ENCODE measurements at places on chromosomes 2 and 18. TPM values are rescaled to one million over a fixed set of nuclear protein-coding genes. Genes with fewer than 3 reads are reported as not detected.

GRCh38 chr18:77654302-77654701 lies 404.7 kb downstream of the GALR1 start:
- no peaks in the 10 kb centered on the region for H3K4me1 ChIP-seq
- H3K36me3 ChIP-seq, result no peaks in the 10 kb centered on the region
- H3K27ac ChIP-seq, result no peak overlapping the region
- no peak for DNase-seq
- H3K27me3 ChIP-seq, result no peaks in the 10 kb centered on the region

GRCh38 chr2:230155359-230155758 lies 64.4 kb downstream of the SP110 start:
- H3K27me3 ChIP-seq, result no peaks in the 10 kb centered on the region
- H3K27ac ChIP-seq, result no peak overlapping the region

DNA sequence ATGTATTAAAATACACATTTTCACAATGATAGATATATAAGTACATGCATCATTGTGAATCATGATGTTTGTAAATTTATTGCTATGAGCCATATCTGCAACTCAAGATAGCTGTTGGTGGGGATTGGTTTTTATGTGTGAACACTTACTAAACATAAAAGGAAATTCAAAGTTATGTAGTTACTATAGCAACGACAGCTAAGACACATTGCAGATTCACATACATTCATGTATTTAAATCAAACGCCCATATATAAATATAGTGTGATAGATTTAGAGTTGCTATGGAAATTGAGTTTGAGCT lies 65.6 kb downstream of the MAPRE2 start:
- no peak overlapping the region for H3K27ac ChIP-seq
- H3K4me1 ChIP-seq, result no peaks in the 10 kb centered on the region
- no peak overlapping the region for H3K4me3 ChIP-seq

DNA sequence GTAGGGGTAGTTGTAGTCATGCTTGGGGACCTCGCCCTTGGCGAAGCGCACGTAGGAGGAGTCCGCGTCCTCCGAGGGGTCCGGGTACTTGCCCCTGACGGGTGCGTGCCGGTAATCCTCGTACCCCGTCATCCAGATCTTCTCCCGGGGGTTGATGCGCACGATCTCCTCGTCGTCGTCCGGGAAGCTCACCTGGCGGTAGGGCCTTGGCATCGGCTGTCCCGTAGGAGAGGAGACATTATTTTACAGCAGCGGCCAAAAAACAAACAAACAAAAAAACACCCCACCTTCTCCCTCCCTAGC lies 86.3 kb downstream of the ACTR2 start:
- no peaks in the 10 kb centered on the region for H3K4me1 ChIP-seq
- H3K36me3 ChIP-seq, result peaks cover 11% of the 10 kb centered on the region
- H3K27ac ChIP-seq, result no peak overlapping the region

DNA sequence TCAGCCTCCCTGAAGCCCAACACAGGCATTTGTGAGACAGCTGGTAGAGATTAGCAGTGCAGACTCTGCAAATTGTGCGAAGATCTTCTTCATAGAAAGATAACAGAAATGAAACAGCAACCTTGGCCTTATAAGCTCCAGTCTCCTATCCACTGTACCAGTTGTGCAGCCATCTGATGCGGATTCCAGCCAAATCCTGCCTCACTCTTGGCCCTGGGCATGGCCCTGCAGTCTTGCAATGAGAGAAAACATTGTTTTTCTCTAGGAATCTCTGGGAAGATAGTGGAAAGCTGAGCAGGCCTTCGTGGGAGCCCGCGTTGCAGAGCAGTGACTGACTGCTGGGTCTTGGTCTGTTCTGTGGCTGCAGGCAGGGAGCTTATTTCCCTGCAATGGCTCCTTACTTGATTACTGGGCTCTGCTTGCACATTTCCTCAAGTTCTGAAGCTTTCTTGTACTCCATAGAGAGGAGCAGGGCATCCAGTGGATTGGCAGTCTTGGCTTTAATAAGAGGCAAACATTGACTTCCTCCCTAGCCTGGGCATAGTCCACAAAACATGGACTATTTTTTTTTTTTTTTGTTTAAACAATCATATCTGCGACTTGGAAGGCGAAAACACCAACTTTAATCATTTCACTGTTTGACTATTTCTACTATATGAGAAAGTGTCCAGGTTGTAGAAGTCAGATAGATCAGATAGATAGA lies 193.0 kb downstream of the ACTR3 start:
- no peaks in the 10 kb centered on the region for H3K36me3 ChIP-seq
- H3K4me1 ChIP-seq, result no peaks in the 10 kb centered on the region
- H3K4me3 ChIP-seq, result no peak overlapping the region

DNA sequence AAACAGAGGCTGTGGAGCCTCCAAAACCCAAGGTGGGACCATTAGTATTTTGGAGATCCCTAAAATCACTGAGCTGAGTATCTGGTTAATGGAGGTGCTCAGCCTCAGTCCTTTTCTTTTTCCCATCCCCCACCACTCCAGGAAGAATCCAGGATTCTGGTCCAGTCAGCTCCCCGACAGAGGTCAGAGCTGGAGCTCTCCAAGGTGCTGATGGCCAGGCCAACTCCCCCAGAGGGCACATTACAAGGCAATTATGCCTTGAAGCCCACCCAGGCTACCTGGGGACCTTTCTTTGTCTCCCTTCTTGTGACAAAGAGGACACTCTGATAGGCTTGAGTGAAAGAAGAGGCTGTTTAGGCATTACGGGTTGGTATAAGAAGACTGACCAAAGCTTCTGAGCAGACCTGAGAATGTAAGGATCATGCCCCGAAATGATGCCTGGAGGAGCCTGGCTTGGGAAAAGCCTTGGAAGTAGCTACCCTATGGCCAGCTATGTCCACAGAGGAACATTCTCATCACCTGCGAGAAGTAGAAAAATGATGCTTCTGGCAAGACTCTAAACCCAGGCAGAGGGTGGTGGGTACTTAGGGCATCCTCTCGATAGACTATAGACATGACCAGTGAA lies 102.5 kb upstream of the LDAH start:
- H3K4me3 ChIP-seq, result no peak overlapping the region
- no peak for DNase-seq
- peaks cover 74% of the 10 kb centered on the region for H3K27me3 ChIP-seq
- H3K27ac ChIP-seq, result no peak overlapping the region
- H3K36me3 ChIP-seq, result no peaks in the 10 kb centered on the region
- no peaks in the 10 kb centered on the region for H3K4me1 ChIP-seq

- H3K27ac ChIP-seq, result no peak overlapping the region
- H3K36me3 ChIP-seq, result no peaks in the 10 kb centered on the region
- no peaks in the 10 kb centered on the region for H3K27me3 ChIP-seq
- DNase-seq, result no peak
These were observed 36.6 kb upstream of the CRACDL start for GRCh38 chr2:98972582-98973167.

- H3K27me3 ChIP-seq, result no peaks in the 10 kb centered on the region
- no peak overlapping the region for H3K4me3 ChIP-seq
- no peaks in the 10 kb centered on the region for H3K4me1 ChIP-seq
- no peaks in the 10 kb centered on the region for H3K36me3 ChIP-seq
- no peak overlapping the region for H3K27ac ChIP-seq
These were observed 12.3 kb upstream of the SNTG2 start for GRCh38 chr2:938181-939005.

DNA sequence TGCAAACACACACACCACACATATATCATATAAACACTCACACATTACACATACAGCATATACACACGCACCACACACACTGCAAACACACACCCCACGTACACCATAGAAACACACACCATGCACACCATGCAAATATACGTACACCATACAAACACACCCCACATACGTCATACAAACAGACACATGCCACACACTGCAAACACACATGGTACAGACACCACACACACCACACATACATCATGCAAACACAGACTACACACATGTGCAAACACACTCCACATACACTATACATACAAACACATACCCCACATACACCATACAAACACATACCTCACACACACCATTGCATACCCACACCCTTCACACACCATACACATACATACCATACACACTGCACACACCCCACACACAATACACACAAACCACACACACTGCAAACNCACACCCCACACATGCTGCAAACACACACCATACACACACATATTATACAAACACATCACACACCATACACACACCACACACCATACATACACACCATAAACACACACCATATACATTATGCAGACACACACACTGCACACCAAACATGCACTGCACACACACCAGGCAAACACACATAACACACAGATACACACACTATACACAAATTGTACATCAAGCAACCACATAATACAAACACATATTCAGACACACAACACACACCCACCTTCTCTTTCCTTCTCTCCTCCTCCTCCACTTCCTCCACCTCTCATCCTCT lies 120.4 kb downstream of the SEPTIN10 start:
- H3K4me1 ChIP-seq, result no peaks in the 10 kb centered on the region

GRCh38 chr2:210635257-210635656 lies 78.9 kb downstream of the CPS1 start:
- no peaks in the 10 kb centered on the region for H3K4me1 ChIP-seq
- H3K27ac ChIP-seq, result peak overlapping the region; percentile 15
- no peak for DNase-seq
- H3K4me3 ChIP-seq, result no peak overlapping the region

DNA sequence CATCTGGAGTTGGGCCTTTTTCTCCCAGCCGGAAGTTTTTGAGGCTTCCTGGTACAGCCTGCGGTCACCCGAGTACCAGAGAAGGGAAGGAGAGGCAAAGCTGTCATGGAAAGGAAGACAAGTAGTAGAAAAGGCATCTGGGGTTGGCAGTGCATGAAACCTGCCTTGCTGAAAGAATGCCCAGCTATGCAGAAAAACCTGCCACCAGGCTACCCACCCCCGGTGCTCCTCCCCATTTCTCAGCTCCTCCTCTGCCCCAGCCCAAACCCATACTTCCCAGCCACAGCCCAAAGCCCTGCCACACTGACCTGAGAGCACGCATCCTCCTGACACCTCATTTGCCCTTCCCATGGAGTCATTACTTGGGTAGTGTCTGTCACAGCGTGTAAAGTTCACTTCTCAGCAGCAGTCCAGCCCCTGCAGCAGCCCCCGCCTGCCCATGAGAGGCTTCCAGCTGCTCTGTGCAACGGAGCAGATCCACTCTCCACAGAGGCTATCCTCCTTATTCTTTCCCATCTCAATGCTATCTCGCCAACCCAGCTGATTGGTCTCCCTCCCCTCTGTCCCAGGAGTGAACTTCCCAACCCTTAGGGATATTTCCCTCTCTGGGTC lies 40.4 kb upstream of the MAL start:
- H3K27me3 ChIP-seq, result peaks cover 65% of the 10 kb centered on the region
- H3K4me1 ChIP-seq, result no peaks in the 10 kb centered on the region
- H3K27ac ChIP-seq, result no peak overlapping the region
- H3K4me3 ChIP-seq, result no peak overlapping the region

DNA sequence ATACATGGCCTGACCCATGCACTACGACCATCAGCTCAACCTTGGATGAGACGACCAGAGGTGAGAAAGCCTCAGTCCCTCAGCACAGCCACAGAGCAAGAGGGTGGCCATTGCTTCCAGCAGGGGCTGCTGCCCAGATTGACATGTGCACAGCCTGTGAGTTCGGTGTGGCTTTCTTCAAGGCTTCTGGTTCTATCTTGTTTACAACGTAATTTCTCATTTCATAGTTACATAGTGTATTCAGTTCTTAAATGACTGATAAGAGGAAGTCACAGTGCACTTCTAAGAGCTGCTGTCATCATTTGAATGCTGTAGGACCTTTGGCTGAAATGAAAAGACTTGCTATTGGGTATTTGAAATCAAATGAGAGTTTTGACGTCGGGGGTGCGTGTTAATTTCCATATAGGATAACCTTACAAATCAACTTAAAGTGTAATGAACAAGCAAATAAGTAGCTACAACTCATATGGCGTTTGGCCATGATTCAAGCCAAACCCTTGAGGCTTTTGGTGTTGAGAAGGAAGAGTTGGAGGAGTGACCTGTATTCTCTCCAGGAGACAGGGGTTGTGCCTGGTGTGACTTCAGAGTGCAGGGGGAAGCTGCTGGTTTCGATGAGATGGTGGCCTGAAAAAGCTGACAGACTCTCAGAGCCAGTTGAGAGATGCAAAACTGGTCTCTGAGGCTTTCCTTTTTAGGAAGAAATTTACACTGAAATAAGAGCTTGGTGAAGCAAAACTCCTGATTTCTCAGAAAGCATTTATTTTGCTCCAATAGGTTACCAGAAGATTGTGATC lies 51.0 kb downstream of the TSHZ1 start:
- no peaks in the 10 kb centered on the region for H3K27me3 ChIP-seq
- DNase-seq, result no peak
- H3K4me1 ChIP-seq, result no peaks in the 10 kb centered on the region
- H3K4me3 ChIP-seq, result no peak overlapping the region
- H3K27ac ChIP-seq, result no peak overlapping the region

- no peaks in the 10 kb centered on the region for H3K27me3 ChIP-seq
- peaks cover 24% of the 10 kb centered on the region for H3K4me1 ChIP-seq
- peak overlapping the region; percentile 69 for H3K4me3 ChIP-seq
- H3K27ac ChIP-seq, result peak overlapping the region; percentile 74
These were observed 24.9 kb downstream of the TET3 start for GRCh38 chr2:74009577-74009976.

- no peak for DNase-seq
- H3K4me1 ChIP-seq, result peaks cover 37% of the 10 kb centered on the region
- H3K4me3 ChIP-seq, result no peak overlapping the region
- no peak overlapping the region for H3K27ac ChIP-seq
These were observed 134.4 kb downstream of the HDAC4 start for GRCh38 chr2:239266434-239266766.

GRCh38 chr2:101518578-101519492 lies 43.9 kb upstream of the RFX8 start:
- H3K4me3 ChIP-seq, result peak overlapping the region; percentile 35
- peak overlapping the region; percentile 89 for H3K27ac ChIP-seq
- H3K27me3 ChIP-seq, result no peaks in the 10 kb centered on the region
- peaks cover 5% of the 10 kb centered on the region for H3K36me3 ChIP-seq

GRCh38 chr2:226772389-226773179 lies 27.0 kb downstream of the IRS1 start:
- no peak overlapping the region for H3K4me3 ChIP-seq
- H3K27me3 ChIP-seq, result no peaks in the 10 kb centered on the region
- H3K36me3 ChIP-seq, result peaks cover 6% of the 10 kb centered on the region

DNA sequence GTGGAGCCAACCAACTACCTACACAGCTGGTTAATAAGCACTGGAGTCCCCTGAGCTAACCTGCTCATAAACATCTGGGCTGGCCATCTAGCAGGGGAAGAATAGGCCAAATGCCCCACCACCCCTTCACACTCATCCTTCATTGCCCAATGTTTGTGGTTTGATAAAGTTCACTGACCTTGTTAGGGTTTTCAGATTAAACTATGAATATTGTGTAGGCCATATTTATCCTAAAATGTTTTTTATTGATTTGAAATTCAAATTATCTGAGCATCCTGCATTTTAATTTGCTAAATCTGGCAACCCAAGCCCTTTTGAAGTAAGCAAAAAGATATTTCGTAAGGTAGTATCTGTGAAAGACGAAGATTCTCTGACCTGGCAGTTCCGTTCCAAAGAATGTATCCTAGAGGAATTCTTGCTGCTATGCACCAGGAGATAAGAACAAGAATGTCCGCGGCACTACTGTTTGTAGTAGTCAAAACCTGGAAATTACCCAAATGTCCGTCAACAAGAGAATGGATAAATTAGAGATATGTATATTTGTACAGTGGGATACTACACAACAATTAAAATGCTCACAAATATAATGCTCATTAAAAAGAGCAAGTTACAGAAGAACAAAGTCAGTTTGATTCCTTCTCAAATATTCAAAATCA lies 5.8 kb upstream of the TLK1 start:
- peaks cover 7% of the 10 kb centered on the region for H3K4me1 ChIP-seq
- H3K27ac ChIP-seq, result no peak overlapping the region
- H3K36me3 ChIP-seq, result peaks cover 4% of the 10 kb centered on the region
- no peaks in the 10 kb centered on the region for H3K27me3 ChIP-seq
- no peak overlapping the region for H3K4me3 ChIP-seq
- no peak for DNase-seq

Gene CETN1
- total RNA-seq, result not detected

Gene UGT1A5
- 7.1 TPM for total RNA-seq
